ENCODE measurements at places on chromosomes 5 and 9. TPM values are rescaled to one million over a fixed set of nuclear protein-coding genes. Genes with fewer than 3 reads are reported as not detected.

The FAM221B gene
- not detected for total RNA-seq

DNA sequence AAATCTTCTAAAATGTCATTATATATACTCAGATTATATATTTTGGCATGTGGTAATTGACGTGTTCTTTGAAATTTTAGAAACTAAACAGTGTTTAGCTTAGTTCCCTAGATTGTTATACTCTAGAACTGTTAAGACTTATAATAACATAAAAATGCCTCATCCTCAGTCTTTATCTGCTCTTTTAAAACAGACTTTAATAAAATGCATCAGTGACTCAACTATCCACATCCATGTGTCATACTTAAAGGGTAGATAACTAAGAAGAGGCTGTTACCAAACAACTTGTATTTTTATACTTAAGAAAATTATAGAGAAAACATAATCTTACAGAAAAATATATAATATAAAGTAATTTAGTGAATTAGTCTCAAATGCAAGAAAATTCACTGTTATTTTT, 15.2 kb downstream of the NFIL3 start:
- DNase-seq = no peak
- no peaks in the 10 kb centered on the region for H3K4me1 ChIP-seq
- H3K27ac ChIP-seq = no peak overlapping the region
- no peaks in the 10 kb centered on the region for H3K27me3 ChIP-seq
- H3K4me3 ChIP-seq = no peak overlapping the region
- H3K36me3 ChIP-seq = peaks cover 10% of the 10 kb centered on the region

DNA sequence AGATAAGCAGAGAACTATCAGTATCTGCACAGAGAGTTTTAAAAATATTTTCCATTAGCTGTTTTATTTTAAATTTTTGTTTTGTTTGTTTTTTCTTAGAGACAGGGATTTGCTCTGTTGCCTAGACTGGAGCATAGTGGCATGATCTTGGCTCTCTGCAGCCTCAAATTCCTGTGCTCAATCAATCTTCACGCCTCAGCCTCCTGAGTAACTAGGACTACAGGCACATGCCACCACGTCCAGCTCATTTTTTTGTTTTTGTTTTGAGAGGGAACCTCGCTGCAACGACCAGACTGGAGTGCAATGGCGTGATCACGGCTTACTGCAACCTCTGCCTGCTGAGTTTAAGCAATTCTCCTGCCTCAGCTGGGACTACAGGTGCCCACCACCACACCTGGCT, 138.2 kb upstream of the LPAR1 start:
- H3K36me3 ChIP-seq = no peaks in the 10 kb centered on the region
- no peaks in the 10 kb centered on the region for H3K4me1 ChIP-seq
- H3K27me3 ChIP-seq = no peaks in the 10 kb centered on the region
- no peak overlapping the region for H3K27ac ChIP-seq

GRCh38 chr5:142869886-142870285, 99.7 kb downstream of the ARHGAP26 start:
- peak overlapping the region; percentile 5 for H3K27ac ChIP-seq
- H3K36me3 ChIP-seq = no peaks in the 10 kb centered on the region
- DNase-seq = peak; percentile 75
- no peak overlapping the region for H3K4me3 ChIP-seq
- H3K27me3 ChIP-seq = no peaks in the 10 kb centered on the region

GRCh38 chr9:6054280-6055099, 39.1 kb upstream of the RANBP6 start:
- no peaks in the 10 kb centered on the region for H3K36me3 ChIP-seq
- H3K27ac ChIP-seq = no peak overlapping the region
- peak; percentile 74 for DNase-seq
- H3K27me3 ChIP-seq = no peaks in the 10 kb centered on the region
- no peak overlapping the region for H3K4me3 ChIP-seq

DNA sequence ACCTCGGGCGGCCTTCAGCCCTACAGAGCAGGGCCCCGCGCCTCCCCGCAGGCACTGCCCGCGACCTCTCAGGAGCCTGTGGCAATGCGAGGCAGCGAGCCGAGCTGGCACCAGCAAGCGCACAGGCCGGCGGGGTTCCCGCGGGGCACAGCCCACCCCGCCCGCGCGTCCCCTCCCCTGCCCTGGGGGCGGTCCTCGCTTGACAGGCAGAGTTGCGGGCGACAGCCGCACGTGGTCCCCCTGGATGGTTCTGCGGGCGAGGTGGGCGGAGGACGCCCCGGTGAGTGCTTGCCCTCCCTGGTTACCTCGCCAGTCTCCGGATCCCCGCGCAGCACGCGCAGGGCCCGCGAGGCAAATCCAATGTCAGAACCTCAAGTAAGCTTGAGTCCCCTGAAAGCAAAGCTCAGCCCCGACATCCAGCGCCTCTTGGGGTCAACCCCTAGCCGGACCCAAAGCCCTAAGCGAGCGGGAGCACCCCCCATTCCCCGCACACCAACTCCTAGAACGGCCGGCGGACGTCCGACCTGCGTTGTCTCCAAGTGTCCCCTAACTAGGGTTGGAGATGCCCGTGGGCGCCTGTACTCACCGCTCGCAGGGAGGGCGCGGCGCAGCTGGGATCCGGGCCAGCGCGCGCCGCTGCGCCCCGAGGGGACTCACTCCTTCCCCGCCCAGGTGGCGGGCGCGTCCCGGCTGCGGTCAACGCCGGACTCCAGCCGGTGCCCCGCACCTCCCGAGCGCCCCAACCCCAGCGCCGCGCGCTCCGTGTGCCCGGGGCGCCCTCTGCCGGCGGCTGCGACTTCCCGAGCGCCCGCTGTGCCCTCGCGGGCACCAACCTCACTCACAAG, at the start of gene DRD1:
DRD1 (minus strand) TSS at position 123 of the 845 bp plus-strand sequence. CDS start 1,083 bp downstream, outside the sequence.
- H3K36me3 ChIP-seq = no peaks in the 10 kb centered on the region
- peaks cover 12% of the 10 kb centered on the region for H3K4me1 ChIP-seq
- H3K4me3 ChIP-seq = peak within 1 kb of the TSS; percentile 29

The TAF1L gene
- total RNA-seq = not detected

GRCh38 chr5:79716839-79717238, 27.2 kb downstream of the CMYA5 start:
- no peaks in the 10 kb centered on the region for H3K4me1 ChIP-seq
- DNase-seq = no peak
- no peak overlapping the region for H3K27ac ChIP-seq
- H3K27me3 ChIP-seq = no peaks in the 10 kb centered on the region

The GFRA3 gene
- total RNA-seq = 3.9 TPM

DNA sequence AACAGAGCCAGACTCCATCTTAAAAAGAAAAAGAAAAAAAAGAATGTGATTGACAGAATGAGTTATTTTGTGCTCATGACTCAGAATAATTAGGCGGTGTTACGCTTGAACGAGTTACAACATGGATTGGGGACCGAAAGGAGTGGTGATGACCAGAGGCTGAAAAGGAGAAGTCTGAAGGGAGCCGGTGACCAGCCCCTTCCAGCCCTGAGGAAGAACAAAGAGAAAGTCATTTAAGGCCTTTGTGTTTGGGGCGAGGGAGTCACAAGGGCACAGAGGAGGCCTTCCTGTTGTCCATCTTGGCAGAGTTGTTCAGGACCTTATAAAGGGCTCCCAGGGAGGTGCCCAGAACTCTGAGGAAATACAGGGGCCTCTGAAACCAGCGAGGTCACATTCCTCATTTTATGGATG, 131.6 kb downstream of the GOLPH3 start:
- no peak overlapping the region for H3K4me3 ChIP-seq
- no peak for DNase-seq
- no peaks in the 10 kb centered on the region for H3K36me3 ChIP-seq
- H3K4me1 ChIP-seq = no peaks in the 10 kb centered on the region
- H3K27ac ChIP-seq = no peak overlapping the region

GRCh38 chr5:173831196-173831914, 56.8 kb upstream of the CPEB4 start:
- no peaks in the 10 kb centered on the region for H3K4me1 ChIP-seq
- H3K4me3 ChIP-seq = no peak overlapping the region
- no peaks in the 10 kb centered on the region for H3K36me3 ChIP-seq
- no peak for DNase-seq
- H3K27ac ChIP-seq = no peak overlapping the region

DNA sequence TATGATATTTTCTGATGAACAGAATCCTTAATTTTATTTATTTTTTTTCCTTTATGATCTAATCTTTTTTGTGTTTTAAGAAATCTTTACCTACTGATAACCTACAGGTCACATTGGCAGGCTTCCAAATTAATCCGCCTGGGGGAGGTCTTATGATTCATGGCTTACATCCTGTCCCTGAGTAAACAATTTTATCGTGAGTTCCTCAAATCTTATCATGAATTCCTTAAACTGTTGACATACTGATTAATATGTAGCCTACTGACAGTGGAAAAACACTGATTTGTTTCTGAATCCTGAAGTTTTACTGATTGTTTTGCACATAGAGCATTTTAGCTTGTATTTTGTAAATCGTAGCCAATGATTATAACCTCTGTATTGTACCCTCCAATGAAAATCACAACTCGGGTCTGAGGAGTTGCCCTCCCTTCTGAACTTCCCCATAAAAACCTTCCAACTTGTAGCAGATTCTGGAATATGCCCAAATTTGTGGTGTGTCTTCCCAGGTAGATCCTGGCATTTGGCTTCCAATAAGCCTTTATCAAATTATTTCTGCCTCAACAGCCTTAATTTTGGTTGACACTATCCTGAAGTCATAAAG, 105.6 kb downstream of the VCAN start:
- no peaks in the 10 kb centered on the region for H3K4me1 ChIP-seq
- no peak for DNase-seq
- no peaks in the 10 kb centered on the region for H3K27me3 ChIP-seq
- no peak overlapping the region for H3K27ac ChIP-seq

DNA sequence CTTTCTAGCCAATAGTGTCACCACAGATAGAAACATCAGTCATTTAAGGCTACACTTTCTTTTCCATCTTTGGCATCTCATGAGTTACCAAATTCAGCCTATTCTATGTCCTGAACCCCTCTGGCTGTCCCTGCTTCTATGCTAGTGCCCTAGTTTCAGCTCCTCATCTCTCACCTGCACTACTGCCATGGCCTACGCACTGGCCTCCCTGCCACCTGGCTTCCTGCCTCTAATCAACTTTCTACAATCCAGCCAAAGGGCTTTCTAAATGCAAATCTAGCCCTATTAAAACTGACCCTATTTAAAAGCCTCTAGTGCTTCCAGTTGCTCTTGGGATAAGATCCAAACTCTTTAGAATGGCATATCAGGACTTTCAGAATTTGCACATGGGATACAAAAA, 482.9 kb downstream of the TMEM38B start:
- no peaks in the 10 kb centered on the region for H3K4me1 ChIP-seq
- no peak overlapping the region for H3K27ac ChIP-seq
- H3K4me3 ChIP-seq = no peak overlapping the region
- H3K27me3 ChIP-seq = no peaks in the 10 kb centered on the region
- no peak for DNase-seq

DNA sequence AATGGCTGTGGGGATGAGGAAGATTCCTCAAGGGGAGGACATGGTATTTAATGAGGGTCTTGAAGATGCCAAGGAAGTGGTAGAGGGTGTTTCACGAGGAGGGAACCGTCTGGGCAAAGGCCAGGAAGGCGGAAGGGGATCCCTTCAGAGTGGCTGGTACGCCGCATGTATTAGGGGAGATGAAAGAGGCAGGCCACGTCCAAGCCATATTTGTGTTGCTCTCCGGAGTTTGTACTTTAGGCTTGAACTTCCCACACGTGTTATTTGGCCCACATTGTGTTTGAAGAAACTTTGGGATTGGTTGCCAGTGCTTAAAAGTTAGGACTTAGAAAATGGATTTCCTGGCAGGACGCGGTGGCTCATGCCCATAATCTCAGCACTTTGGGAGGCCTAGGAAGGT, 1.2 kb downstream of the FXN start:
- no peak for DNase-seq
- no peaks in the 10 kb centered on the region for H3K27me3 ChIP-seq
- H3K36me3 ChIP-seq = no peaks in the 10 kb centered on the region
- H3K27ac ChIP-seq = peak overlapping the region; percentile 85

DNA sequence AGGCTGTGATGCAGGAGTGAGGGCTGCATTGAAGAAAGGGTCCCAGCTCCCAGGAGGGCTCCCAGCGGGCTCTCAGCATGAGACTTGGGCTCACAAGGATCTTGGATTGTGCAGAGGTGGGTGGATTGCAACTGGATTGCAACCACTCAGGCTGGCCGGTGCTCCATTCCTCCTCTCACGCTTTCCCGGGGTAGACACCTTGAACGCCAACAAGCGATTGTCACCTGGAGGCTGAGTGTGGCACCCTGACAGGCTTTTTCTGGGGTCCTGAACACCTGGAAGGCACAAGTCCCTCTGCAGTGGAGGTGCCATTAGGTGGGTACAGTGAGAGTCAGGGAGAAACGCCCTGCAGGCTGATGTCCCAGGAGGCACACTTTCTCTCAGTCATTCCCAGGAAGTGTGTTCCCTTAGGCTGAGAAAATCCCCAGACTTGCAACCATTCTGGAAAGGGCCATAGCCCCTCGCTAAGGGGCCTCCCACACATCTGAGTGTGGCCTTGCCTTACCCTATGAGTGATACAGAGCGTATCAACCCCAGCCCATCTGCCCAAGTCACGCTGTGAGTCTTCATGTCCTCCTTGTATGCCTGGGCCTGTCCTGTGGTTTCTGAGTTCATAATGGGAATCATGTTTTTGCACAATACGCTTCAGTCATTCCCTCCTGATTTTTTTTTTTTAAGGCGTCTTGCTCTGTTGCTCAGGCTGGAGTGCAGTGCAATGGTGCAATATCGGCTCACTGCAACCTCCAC, 488.1 kb downstream of the IRX1 start:
- no peak overlapping the region for H3K27ac ChIP-seq
- no peaks in the 10 kb centered on the region for H3K27me3 ChIP-seq
- H3K4me1 ChIP-seq = no peaks in the 10 kb centered on the region

DNA sequence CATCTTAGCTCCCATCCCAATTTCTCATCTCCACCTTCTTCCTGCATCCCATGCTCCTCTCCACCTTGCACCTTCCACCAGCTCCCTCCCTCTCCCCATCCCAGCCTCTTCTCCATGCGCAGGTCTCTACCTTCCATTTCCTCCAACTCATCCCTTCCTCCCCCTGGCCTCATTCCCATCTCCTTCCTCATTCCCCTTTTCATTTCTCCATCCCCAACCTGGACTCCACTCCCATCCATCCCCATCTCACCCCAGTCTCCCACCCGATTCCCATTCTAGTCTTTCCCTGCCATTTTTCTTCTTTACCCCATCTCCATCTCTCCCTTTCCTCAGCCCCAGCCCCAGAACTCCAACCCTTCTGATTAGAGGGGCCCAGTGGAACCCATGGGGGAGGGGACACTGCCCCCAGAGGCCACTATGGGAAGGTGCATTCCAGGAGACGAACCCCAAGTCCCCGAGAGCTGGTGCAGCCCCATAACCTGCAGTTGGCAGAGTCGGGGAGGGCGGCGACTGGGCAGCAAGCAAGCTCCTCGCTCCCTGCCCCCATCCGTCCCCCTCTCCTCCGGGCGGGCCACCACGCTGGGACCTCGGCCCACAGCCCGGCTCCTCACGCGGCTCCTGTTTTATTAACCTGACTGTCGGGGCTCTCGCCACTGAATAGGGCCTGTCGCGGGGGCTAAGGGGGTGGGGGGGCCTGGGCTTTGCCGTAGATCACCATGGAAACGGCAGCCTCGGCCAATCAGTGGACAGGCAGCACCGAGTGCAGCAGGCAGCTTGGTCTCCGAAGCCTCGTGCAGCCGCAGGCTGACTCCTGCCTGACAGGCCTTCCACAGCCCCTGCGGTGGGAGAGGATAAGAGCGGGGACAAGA, 66.7 kb downstream of the PCDH1 start:
- H3K27ac ChIP-seq = no peak overlapping the region
- no peak for DNase-seq
- peaks cover 6% of the 10 kb centered on the region for H3K4me1 ChIP-seq
- peaks cover 75% of the 10 kb centered on the region for H3K27me3 ChIP-seq
